ENCODE measurements at places on chromosomes 2 and 18.

- DNase-seq = no peak
Observed at GRCh38 chr2:68726608-68727367, 7.8 kb upstream of the ARHGAP25 start.

DNA sequence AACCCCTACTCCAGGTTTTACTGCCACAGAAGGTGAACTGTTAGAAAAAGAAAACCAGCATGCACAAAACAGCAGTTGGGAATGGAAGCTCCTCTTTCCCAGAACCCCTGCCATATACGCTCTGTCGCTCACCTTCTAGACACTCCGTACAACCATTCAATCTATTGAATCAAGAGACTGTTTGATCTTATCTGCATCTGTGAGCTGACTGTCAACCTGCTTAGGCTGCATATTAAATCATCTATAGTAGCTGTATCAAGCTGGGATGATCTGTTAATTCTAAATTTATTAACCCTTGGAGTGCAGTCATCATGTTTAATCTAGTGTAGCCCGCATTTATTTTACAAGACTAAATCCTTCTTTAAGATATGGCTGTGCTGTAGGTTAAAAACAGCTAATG, 13.6 kb upstream of the BCL11A start:
- no peak for DNase-seq

- DNase-seq = no peak
Observed at GRCh38 chr2:30789670-30790210, 17.5 kb downstream of the CAPN13 start.

GRCh38 chr2:64708829-64709228, 55.1 kb upstream of the SERTAD2 start:
- DNase-seq = peak; percentile 75

GRCh38 chr2:171893196-171893823, 734 bp downstream of the SLC25A12 start:
- DNase-seq = no peak

DNA sequence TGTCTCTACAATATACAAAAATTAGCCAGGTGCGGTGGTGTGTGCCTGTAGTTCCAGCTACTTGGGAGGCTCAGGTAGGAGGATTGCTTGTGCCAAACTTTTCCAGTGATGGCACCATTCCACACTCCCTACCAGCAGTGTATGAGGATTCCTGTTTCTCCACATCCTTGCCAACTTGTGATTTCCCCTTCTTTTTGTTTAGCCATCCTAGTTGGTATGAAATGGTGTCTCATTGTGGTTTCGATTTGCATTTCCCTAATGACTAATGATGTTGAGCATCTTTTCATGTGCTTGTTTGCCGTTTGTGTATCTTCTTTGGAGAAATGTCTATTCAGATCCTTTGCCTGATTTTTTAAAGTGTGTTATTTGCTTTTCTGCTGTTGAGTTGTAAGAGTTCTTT, 41.0 kb downstream of the EPB41L5 start:
- peak; percentile 23 for DNase-seq

GRCh38 chr18:9096685-9097084, 5.8 kb upstream of the NDUFV2 start:
- DNase-seq = no peak

- DNase-seq = no peak
Observed at GRCh38 chr2:156864325-156864724, 393.2 kb upstream of the GALNT5 start.

DNA sequence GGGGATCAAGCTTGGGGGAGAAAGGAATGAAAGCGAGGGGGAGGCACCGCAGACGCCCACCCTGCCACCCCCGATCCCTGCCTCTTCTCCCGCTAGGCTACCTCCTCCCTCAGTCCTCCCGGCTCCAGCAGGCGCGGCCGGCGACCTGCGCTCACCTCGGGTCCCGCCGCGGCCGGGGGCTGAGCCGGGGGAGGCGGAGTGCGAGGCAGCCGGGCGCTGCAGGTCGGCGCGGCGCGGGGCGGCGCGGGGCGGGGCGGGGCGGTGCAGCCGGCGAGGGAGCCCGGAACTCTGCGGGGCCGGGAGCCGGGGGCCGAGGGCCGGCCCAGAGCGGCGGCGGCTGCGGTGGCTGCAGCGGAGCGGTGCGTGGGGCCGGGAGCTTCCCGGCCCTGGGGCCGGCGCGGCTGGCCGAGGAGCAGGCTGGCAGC, 477 bp downstream of the ACVR1 start:
- DNase-seq = no peak

- DNase-seq = peak; percentile 89
Observed at GRCh38 chr18:9757827-9758621, 49.9 kb downstream of the RAB31 start.

- no peak for DNase-seq
Observed at GRCh38 chr2:171342067-171342413, 91.8 kb downstream of the METTL8 start.

- DNase-seq = no peak
Observed at GRCh38 chr18:74264303-74265020, 27.3 kb downstream of the CYB5A start.

Data from fibroblast of skin of right quadriceps (primary cell).